OCI-M1 (cell line): ENCODE measurements at places on chromosomes 6 and 20.

GRCh38 chr6:110055387-110055735, 77.2 kb downstream of the GPR6 start:
- no peak for DNase-seq

GRCh38 chr6:85726206-85726605, 83.5 kb upstream of the SYNCRIP start:
- peak; percentile 58 for DNase-seq

DNA sequence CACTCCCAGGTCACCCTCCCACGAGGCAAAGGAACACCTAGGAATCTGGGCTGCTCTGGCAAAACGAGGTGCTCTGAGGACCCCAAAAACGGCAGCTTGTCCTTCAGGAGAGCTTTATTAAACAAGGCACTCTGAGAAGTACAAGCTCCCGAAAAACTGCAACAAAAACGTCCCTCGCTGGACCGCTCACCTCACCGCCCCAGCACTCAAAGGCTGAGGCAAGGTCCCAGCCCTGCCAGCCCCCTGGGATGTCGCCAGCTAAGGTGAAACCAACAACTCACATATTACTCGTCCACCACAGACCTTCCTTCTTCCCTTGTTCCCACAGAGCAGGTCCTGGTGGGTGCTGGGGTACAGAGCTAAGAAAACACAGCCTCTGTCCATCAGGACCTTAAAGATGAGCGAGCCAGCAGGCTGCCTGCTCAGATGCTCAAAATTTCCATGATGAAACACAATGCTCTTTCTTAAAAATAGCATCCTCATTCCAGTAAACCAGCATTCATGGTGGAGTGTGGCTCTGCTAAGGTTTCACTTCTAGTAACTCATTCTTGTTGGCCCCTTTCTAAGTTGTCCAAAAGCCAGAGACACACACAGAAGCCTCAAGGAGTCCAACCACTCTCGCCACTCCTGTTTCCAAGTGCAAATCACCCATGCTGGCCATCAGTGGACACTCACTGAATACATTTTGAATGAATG, 35.9 kb downstream of the ATP9A start:
- no peak for DNase-seq

DNA sequence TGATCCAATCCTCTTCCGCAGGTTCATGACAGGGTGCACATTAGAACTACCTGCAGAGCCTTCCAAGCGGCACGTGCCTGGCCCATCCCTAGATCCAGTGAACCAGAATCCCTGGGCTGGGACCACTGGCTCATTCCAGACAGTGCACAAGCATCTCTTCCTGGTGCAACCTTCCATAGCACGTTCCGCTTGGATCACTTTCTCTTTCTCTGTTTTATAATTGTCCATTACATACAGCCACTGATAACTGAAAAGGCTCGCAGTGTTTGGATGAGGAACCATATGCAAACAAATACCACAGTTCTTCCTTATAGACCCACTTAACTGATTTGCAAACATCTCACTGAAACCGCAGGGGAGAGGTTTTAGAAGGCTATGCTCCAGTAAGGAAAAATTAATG, 59.6 kb upstream of the DDR1 start:
- DNase-seq = no peak

DNA sequence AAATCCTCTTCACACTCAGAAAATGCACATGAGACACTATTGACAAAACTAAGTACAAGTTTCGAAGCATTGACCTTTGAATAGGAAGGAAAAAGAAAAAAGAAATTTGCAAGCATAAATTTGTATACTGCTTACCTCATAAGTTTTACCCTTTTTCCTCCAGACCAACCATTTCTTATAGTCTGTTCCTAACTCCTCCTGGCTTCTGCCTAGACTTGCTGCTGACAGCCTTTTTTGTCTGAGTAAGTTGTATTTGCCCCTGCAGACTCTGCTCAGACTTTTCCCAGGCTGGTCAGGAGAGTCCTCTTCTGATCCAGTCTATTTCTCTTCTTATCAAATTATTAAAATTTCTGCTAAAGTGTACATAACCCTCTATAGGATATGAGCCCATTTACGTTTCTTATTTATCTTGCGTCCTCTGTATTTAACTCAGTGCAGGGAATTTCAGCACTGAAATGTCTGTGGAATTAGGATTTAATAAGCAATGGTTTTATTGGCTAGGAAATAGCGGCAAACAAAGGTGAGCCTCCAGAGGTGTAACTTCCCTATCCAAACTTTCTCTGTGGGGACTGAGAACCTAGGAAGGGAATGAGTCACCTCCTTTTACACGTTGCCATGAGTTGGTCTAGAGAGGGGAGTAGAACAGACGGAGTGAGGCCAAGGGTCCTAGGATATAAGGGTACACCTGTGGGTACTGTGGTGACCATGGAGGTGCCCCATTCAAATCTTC, 207.1 kb upstream of the MARCKS start:
- no peak for DNase-seq

DNA sequence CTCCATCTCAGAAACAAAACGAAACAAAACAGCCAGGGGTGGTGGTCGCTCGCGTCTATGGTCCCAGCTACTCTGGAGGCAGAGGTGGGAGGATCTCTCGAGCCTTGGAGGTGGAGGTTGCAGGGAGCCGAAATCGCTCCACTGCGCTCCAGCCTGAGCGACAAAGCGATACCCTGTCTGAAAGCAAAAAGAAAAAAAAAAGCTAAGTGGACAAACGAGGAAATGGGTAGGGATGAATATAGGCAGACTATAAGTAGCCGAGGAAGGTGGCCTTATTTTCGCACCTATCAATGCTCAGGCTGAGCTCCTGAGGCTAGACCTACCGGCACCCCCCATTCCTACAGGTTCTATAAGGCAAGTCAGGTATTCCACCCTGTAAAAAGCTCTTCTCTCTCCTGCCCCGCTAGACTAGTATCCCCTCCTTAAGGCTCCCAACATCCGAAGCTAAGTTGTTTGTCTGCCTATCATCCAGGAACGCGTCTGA, 650 bp upstream of the CASP8AP2 start:
- DNase-seq = no peak

DNA sequence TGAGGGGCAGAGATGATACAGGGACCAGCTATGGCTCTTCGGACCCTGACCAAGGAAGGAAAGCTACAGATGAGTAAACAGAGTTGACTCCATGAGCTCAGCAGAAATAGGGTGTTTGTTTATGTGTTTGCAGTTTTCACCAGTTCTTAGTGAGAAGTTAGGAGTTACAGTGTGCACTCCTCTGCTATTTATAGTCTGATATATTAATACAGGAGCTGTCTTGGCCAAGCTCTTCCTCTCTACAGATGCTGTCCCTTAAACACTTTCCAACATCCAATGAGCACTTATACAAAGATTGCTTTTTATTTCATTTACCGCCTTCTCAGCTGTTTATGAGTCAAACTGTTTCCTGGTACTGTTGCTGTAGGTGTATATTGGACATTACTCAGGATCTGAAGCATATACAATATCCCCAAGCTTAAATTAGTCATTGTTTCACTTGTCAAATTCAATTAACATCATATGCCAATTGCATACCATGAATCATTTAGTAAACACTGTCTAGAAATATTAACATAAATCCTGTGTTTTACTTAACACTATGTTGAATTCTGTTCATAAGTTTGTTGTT, 618.0 kb downstream of the PRKN start:
- DNase-seq = no peak

DNA sequence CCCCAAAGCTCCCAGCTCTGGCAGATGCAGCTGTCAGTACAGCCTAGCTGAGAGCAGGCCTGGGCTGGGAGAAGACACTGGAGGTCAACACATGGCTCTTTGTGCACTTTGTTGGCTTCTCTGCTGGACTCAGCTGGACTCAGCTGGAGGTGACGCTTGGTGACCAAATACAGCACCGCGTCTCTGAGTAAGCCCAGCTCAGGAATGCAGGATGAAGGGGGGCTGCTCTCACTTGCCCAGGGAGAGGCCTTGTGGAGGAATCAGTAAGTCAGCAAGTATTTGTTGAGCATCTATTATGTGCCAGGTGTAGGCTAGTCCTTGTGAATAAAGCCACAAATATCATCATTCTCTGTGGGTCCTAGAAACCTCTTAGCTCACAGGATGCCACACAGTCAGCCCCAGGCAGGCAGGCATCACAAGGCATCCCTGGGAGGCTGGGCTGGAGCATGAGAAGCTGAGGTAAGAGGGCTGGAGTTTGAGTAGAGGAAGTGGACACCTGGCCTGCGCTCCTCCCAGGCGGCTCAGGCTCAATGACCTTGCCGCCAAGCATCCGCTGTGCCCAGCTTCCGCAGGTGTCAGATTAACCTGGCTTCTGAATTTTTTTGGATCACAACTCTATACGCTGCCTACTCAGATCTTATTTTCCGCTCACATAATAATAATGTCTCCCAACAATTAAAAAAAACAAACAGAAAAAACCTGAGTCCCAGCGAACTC, 95.4 kb downstream of the TMEM170B start:
- no peak for DNase-seq

- DNase-seq = no peak
Observed at GRCh38 chr6:95768539-95768938, 191.2 kb downstream of the MANEA start.

- DNase-seq = no peak
Observed at GRCh38 chr6:159212028-159212427, 42.8 kb downstream of the FNDC1 start.

DNA sequence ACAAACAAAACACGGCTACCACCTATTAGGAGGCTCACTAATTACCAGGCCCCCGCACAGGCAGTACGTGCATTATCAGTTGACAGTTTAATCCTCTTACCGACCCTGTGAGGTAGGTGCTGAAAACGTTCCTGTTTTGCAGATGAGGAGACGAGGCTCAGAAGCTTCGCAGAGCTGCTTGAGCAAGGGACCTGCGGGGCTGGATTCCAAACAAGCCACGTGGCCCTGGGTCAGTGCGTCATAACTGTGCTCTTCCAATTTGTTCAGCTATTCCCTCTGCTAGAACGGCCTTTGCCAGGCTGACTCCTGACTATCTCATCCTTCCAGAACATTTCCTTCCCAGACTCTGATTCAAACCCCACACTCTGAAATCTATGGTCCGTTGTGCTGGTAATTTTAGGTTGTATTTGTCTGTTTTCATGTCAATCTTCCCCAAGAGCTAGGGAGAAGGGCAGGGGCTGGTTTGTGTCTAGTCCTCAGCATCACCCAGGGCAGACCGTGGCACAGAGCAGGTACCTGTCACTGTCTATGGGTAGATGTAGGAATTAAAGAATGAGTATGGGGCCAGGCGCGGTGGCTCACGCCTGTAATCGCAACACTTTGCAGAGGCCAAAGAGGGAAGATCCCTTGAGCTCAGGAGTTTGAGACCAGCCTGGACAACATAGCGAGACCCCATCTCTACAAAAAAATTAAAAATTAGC, 28.8 kb upstream of the TLDC2 start:
- no peak for DNase-seq

DNA sequence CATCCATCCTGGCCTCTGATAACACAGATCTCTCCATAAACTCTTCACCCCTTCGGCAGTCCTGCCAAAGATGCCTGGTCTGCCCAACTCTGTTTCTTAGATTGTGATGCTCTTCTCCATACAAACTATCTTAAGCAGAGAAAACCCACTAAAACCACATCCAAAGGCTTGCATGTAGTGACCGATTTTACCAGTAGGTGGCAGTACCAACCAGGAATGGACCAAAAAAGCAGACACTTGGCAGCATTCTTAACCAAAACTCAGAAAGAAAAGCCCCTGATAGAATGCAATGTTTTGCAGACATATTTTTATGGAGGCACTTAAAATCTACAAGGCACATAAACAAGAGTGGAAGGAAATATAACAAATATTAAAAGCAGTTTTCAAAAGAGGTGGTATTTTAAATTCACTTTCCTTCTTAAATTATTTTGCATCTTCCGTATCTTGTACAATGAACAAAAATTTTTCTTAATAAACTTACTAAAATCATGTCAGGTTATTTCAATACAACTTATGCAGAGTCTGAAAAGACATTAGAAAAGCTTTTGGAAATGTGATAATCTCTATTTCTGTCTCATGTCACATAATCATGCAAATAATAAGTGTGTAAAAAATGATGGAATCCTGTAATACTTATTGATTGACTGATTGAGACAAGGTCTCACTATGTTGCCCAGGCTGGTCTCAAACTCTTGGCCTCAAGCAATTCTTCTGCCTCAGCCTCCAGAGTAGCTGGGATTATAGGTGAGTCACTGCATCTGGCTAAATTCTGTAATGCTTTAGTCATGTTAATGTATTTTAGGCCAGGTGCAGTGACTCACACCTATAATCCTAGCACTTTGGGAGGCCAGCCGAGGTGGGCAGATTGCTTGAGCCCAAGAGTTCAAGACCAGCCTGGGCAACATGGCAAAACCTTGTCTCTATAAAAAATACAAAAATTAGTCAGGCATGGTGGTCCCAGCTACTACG, 29.4 kb downstream of the LRP11 start:
- DNase-seq = peak; percentile 91

DNA sequence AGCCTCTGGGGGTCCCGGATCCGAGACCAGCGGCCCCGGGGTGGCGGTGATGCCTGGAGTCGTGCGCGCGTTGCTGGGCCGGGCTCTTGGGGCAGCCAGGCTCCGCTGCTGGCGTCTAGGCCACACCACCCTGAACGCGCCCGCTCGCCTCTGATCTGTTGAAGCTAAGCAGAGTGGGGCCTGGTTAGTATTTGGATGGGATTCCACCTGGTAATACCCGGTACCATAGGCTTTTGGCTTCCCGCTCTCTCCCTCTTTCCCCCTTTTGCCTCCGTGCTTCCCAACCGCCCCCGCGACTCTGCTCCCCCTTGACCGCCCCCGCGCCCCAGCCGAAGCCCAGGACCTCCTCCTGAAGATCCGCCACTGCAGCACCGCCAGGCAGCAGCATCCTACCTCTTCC, 1383.5 kb upstream of the DEFB115 start:
- DNase-seq = peak; percentile 33

DNA sequence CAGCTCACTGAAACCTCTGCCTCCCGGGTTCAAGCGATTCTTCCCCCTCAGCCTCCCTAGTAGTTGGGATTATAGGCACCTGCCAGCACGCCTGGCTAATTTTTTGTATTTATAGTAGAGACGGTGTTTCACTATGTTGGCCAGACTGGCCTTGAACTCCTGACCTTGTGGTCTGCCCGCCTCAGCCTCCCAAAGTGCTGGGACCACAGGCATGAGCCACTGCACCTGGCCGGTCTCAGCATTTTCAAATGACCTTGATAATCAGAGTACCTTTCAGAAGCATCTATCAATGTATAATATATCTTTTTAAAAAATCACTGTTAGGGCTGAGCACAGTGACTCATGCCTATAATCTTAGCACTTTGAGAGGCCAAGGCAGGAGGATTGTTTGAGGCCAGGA, 143.0 kb downstream of the DOK5 start:
- no peak for DNase-seq

GRCh38 chr6:8066108-8066507, 1.9 kb upstream of the BLOC1S5 start:
- DNase-seq = no peak

DNA sequence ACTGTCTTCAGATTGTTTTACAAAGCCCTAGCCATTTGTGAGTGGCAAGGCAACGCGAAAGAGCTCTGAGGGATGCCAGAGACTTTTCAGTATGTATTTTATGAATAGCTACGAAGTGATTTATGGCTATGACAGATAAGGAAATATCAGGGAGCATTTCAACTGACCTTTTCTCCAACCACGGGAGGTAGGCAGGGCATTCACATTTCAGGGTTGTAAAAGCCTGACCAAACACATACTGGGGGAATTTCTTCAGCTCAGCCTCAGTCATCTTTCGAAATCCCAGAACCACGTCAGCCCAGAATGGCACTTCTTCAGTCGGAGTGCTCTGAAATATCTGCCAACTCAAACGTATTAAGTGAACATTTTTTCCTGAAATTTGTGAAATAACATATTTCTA, 10.8 kb downstream of the DDO start:
- DNase-seq = no peak

GRCh38 chr6:135532559-135532958, 35.0 kb upstream of the AHI1 start:
- DNase-seq = no peak

GRCh38 chr6:43862925-43863324, 92.9 kb downstream of the VEGFA start:
- DNase-seq = peak; percentile 35
